Occipital lobe (tissue), 3 donors: ENCODE measurements at places on chromosomes 2 and 18.

DNA sequence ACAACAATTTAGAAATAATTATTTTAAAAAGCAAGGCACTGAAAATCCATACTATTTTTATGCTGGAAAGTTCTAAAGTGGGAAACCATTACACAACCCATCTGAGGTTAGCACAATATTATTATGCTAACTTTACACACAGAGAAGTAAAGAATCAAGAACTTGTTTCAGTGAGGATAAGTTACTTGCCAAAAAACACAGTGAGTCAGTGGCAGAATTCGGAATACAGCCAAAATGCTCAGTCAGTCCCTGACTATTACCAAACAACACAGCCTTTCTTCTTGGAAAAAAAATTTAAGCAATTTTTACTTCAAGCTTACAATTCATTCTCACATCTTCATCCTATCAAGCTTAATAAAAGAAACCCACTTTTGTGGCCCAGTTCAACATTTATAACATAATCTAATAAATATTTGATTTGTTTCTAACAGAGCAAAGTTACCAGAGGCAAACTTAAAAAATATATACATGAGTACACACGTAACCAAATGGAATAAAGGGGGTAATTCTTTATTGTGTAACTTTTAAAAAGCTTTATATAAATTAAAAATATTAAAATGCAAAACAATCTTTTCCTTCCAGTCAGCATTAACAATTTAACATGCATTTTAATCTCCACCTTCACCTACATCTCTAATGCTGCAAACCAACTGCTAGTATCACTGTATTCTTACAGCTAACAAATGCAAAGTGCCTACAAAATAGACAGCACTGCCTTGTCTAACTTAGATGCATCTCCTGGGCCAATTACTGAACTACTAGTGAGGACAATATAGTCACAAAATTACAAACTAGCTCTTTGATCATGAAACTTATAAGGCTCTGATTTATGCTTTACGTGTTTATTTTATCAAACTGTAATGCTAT is 55.2 kb downstream of the CCDC88A start:
- DNase-seq: peak; percentile 75

GRCh38 chr18:4586731-4587130 is 131.6 kb upstream of the DLGAP1 start:
- no peak for DNase-seq

DNA sequence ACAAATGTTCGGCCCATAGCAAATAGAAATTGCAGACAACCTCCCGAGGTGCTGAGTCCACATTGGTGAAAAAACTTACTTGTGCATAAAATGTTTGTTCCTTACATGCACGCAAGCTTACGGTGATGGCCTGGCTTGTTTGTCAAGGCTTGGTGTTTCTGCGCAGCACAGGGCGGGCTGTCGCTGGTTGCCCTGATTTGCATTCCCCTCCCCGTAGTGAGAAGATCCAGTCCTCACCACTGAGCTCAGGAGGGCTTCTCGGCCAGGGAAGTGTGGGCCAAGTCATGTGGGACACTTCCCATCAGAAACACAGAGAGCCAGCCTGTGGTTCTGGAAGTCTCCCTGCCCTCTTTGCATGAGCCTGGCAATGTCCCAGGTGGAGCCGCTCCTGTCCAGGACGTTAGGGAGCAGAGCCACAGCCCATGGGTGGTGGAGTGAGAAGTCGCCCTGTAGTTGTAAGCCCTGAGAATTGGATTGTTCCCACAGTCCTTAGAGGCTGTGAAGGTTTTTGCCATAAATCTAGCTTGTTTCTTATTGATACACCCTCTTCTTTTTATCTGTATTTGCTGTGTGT is 152.7 kb downstream of the TWIST2 start:
- DNase-seq: no peak

DNA sequence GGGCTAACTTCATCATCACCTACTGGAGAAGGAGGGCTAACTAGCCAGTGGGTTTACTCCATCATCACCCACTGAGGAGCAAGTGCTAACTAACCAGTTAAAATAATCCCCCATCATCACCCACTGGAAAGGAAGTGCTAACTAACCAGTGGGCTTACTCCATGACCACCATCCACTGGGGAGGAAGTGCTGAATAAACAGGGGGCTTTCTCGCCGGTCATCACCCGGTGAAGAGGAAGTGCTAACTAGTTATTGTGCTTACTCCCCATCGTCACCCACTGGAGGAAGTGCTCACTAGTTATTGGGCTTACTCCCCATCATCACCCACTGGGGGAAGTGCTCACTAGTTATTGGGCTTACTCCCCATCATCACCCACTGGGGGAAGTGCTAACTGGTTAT is 124.4 kb upstream of the SALL3 start:
- no peak for DNase-seq

GRCh38 chr2:230900336-230900995 is 24.6 kb downstream of the GPR55 start:
- no peak for DNase-seq

DNA sequence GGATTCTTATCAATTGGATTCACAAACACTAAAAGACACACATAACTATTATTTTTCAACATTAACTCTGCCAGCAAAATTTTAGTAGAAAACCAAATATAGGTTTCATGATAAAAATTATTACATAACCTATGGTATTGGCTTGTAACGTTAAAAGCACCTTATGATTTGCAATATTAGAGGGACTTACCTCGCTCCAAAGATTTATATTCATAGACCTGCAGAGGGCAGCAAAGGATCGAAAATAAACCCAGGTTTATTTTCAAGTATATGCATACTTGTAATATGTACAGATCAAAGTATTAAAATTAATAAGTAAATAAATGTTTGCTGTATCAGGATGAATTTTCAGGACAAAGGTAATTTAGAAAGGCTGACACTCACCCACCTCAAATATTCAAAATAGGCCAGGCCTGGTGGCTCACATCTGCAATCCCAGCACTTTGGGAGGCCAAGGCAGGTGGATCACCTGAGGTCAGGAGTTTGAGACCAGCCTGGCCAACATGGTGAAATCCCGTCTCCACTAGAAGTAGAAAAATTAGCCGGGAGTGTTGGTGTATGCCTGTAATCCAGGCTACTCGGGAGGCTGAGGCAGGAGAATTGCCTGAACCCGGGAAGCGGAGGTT is 45.3 kb downstream of the LRPPRC start:
- DNase-seq: no peak

GRCh38 chr18:62828852-62829251 is 113.5 kb downstream of the PHLPP1 start:
- no peak for DNase-seq
